Activated CD4-positive, alpha-beta T cell treated with anti-CD3 and anti-CD28 coated beads, Interleukin-2, amount 10 ng/mL, durations not matched to agents 24 days and 14 days (primary cell): ENCODE measurements at places on chromosomes 1 and 21. TPM values are rescaled to one million over a fixed set of nuclear protein-coding genes. Genes with fewer than 3 reads are reported as not detected.
A peak's percentile ranks its signal among the peaks of the same experiment; 100 is the strongest.

DNA sequence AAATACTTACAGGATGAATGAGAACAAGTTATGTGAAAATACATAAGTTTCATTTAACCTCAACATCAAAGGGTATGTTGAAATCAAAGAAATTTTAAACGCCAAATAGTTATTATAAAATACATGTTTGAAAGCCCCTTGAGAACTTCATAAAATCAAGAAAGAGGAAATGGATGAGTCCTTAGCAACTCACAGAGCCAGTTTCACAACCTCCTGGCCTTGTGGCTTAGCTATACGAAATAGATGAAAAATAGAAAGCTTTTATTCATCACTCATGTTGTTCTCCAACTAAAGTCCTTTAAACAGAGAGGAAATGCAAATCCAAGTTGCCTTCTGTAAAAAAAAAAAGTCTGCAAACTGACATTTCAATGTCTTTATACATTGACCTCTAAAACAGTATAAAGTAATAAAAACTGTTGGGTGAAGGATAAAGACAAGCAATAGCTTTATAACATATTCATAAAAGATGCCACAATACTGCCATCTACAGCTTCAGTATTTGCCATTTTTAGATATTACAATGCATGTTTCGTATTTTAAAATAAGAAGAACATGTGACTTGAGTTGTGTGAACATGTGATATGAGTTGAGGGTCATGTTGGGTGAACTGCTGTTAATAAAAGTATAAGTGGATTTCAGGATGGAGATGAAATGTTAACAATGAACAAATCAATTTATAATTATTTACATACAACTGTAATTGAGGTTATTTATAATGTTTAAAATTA is 847.8 kb downstream of the MRPL39 start:
- DNase-seq = no peak

DNA sequence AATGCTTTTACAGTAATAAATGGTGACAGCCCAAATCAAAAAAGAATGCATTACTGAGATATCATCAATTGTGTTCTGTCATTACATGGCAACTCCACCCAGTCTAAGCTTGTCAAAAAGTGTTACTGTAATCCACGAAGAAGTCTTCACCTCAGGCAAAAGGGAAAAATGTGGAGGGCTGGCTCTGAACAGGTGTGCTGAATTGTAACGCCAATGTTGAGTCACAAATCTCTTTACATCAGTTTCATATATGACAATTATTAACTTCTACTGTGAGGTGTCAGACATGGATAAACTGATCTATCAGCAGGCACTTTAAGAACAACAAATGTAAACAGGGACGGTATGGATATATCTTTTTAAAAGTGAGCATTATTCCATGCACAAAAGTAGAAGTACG is 98.5 kb upstream of the DMRTA2 start:
- no peak for DNase-seq

DNA sequence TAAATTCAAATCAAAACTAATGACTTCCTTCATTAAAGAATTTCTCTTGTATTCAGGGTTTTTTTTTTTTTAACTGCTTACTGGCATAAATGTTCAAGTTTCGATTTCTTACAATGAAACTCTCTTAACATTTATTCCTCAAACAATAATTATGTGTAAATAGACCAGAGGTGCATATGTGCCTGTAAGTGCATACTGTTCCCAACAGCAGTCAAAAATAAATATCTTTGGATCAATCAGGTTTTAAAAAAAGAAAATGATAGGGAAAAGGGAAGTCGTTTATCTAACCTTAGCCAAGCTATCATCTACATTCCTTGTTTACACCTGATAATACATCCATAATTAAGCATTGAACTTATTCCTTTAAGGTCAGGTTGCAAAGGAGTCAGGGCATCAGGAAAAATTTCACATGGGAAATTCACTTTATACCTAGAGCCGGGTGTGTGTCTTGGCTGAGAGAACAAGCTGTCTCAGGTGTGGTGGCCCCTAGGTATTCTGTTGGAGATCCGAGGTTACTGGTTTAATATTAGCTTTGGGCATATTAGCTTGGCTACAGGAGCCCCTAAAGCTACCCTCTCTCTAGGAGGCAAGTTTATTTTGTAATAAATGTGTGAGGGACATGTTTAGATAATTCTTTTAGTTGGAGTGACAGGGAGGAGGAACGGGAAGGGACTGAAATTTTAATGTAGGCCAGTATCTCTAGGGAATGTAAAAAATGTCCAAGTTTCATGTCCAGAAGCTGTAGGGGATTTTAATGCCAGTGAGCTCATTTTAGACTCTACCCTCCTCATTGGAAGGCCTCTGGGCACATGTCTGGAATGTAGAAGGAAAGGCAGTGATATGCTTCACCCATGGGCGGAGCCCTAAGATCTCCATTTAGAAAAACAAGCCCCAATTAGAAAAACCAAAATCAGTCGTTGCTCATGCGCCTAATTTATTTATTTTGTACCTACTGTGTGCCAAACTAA is 327.9 kb upstream of the PROX1 start:
- DNase-seq = no peak

GRCh38 chr21:39610703-39611102 is 2.0 kb upstream of the B3GALT5 start:
- DNase-seq = peak; percentile 29

DNA sequence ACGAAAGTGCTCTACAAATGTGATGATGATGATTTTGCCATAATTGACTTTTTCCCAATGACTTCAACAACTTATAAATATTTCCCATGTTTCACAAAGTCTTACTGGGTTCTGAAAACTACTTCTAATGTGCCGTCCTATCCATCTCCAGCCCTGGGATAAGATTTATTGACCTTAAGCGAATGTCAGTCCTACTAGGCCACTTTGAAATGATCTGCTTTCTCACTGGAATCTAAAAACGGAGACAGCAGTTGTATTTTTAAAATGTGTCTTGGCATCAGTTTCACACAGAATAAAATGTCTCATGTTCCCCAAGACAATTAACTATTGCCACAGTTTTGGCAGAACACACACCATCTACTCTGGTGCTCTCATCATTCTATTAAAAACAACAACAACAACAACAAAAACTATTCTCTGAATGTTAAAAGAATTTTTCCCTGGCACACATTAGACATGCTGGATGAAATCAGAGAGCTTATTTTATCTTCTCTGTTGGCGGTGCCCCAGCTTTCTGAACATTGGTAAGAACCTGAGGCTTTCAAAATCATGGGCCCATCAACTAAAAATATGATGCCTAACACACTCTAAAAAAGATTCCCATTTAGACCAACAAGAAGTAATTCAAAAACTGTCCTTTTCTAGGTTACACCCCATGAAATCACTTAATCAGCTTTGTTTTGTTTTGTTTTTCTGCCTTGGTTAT is 23.1 kb upstream of the DNASE2B start:
- DNase-seq = no peak

- DNase-seq = no peak
Measured at GRCh38 chr21:41152147-41152546, 15.8 kb upstream of the BACE2 start.

GRCh38 chr1:64891448-64891825 is 74.9 kb downstream of the JAK1 start:
- DNase-seq = no peak

DNA sequence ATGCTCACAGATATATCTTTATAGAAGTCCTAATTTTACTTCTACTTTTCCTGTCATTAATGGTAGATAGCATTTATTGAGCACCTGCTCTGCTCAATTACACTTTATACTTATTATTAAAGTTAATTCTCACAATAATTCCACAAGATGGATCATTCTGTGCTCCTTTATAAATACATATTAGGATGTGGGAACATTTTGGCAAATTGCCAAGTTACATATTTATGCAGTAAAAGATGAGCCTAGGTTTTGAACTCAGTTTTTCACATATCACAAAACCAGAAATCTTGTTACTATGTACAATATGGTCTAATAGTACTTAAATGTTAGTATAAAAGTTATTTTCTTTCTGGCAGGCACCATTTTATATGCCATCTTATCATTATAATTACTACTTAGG is 895.0 kb upstream of the B3GALT2 start:
- DNase-seq = no peak

GRCh38 chr1:150473659-150474058 is 13.6 kb upstream of the TARS2 start:
- no peak for DNase-seq

DNA sequence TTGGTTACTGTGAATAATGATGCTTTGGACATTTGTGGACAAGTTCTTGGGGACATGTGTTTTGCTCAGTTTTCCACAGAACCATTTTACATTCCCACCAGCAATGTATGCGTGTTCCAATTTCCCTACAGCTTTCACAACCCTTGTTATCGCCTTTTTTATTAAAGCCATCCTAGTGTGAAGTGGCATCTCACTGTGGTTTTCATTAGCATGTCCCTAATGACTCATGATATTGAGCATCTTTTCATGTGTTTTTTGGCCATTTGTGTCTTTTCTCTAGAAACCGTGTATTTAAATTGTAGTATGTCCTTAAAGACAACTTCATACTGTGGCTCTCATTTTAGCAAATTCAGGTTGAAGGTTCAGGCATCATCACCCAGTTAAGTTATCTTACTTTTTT is 132.1 kb downstream of the TGFBR3 start:
- DNase-seq = no peak

DNA sequence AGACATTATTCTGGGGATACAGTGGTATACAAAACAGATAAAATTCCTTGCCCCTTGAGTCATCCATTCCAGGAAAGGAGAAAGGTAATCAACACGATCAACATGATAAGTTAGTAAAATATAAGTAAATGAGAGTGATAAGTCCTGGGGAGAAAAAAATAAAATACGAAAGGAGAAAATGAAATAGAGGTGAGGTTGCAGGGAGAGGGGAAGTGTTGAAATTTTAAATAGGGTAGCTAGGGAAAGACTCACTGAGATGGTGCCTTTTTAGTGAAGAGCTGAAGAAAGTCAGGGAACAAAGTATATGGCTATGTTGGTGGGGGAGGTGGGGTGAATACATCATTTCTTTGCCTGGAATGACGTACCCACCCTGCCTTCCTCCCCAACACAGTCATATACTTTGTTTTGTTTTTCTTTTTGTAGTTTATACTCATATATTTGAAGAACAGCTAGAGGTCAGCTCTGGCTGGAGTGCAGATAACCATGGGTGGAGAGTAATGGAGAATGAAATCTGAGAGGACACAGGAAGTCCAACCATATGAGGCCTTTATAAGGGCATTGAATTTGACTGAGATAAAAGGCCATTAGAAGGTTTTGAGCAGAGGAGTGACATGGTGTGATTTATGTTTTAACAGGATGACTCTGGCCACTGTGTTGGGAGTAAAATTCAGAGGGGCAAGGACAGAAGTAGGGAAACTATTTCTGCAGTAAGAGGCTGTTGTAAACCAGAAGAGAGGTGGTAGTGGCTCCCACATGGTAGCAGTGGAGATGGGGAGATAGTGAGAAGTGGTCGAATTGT is 54.8 kb downstream of the OSBPL9 start:
- no peak for DNase-seq

GRCh38 chr1:7352364-7352763 is 418.7 kb upstream of the VAMP3 start:
- no peak for DNase-seq

DNA sequence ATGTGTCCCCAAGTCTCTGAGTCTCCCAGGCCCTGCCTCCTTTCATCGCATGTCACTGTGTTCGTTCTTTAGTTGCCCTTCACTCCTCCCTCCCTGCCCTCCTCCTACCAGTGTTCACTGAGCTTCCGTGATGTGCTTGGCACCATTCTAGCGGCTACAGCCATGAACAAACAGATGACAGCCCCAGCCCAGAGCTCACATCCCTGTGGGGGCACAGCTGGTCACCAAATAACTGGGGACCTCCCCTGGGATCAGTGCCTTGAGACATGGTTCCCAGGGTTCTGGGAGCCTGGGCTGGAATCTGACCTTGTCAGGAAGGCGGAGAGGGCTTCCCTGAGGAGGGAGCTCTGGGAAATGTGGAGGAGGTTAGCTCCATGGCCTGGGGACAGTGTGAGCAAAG is 320.7 kb downstream of the PTPRU start:
- DNase-seq = no peak

DNA sequence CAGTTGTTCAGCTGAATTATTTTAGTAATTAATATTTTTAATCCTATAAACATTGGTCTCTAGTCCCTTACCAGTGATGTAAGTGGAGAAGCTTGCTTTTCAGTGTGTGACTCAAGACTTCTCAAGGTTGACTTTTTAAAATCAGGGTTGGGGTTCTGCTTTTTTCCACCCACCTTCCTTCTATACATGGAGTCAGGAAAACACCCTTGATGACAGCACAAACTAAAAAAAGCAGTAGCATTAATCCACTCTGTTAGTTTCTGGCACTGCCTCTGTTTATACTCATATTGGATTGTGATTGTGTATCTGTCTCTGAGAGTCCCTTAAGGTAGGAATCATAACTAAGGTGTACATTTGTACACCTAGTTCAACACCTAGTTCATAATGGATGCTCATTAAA is 8.3 kb upstream of the PLEKHO1 start:
- no peak for DNase-seq

GRCh38 chr1:9687120-9687873 is 35.8 kb downstream of the PIK3CD start:
- peak; percentile 85 for DNase-seq

DNA sequence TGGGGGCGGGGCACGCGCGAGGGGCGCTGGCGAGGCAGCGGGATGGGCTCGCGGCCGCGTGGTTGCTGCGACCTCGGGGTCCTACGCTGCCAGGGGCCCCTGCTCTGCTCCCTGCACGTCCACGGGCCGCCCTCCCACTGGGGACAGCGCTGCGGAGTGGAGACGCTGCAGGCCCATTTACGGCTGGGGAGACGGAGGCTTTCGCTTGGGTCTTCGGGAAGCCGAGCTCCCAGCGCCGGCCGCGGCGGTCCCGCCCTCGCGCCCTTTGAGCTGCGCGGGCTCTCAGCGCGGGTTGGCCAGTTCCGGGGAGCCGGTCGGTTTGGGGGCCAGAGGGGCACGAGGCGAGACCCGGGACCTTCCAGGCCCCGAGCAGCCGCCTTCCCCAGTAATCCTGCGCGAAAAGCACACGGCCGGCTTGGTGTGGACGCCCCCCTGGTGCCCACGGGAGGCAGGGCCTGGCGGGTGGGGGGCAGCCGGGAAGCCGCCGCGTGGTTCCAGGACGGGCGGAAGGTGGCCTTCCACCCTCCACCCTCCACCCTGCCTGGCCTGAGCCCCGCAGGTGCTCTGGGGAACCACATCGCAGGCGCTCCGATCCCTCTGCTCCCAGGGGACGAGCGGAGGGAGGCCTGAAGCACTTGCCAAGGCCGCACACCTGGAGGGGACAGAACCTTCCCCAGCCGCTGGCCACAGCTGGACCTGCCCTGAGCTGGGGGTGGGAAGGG is 570 bp upstream of the PEX10 start:
- no peak for DNase-seq

DNA sequence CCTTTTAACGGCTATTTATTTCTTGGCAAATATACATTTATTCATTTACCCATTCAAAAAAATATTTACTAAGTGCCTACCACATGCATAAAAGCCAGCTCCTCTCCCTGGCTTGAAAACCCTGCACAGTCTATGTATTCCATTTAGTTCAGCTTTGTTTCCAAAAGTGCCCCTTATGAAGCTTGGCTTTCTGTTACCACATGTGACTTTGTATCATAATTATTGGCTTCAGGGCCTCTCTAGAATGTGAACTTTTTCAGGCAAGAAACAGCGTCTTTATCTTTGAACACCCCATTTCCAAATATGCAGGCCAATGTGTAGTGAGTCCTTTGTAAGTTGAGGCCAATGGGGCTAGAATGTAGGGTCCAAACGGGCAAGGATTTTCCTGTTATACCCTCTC is 69.4 kb downstream of the CACHD1 start:
- no peak for DNase-seq

Gene FCRL2
- total RNA-seq = not detected in 2 replicates

Gene NPHS2
- not detected in 2 replicates for total RNA-seq

Gene PGLYRP4
- total RNA-seq = not detected in 2 replicates

Gene GJA9
- not detected in 2 replicates for total RNA-seq

Gene SERTAD4
- not detected in 2 replicates for total RNA-seq

Gene TCP10L
- 0.58 and 1.1 TPM in 2 replicates for total RNA-seq
